ENCODE measurements at places on chromosomes 1 and 21. TPM values are rescaled to one million over a fixed set of nuclear protein-coding genes. Genes with fewer than 3 reads are reported as not detected.

- DNase-seq: no peak
- no peaks in the 10 kb centered on the region for H3K4me1 ChIP-seq
- no peak overlapping the region for H3K4me3 ChIP-seq
- H3K36me3 ChIP-seq: no peaks in the 10 kb centered on the region
- no peak overlapping the region for H3K27ac ChIP-seq
Observed at GRCh38 chr1:197284966-197285365, 16.9 kb downstream of the CRB1 start.

- H3K4me3 ChIP-seq: no peak overlapping the region
- H3K4me1 ChIP-seq: no peaks in the 10 kb centered on the region
- no peaks in the 10 kb centered on the region for H3K27me3 ChIP-seq
- DNase-seq: no peak
- H3K27ac ChIP-seq: no peak overlapping the region
Observed at GRCh38 chr1:100883963-100884362, 10.7 kb downstream of the EXTL2 start.

DNA sequence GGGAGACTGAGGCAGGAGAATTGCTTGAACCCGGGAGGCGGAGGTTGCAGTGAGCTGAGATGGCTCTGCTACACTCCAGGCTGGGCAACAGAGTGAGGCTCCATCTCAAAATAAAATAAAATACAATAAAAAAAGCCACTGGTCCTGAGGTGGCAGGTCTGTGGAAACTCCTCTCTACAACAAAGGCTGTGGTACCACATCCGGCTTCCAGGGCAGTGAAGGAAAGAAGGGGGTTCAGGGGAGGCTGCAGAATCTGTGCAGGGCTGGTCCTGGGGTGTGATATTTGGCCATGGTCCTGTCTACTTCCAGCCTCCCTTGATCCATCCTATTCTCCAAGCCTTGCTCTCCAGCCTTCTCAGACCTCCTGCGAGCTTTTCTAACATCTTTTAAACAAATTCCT, 731 bp upstream of the ZNF683 start:
- no peaks in the 10 kb centered on the region for H3K27me3 ChIP-seq
- H3K4me3 ChIP-seq: no peak overlapping the region
- H3K4me1 ChIP-seq: peaks cover 83% of the 10 kb centered on the region
- peak overlapping the region; percentile 76 for H3K27ac ChIP-seq
- DNase-seq: peak; percentile 44

DNA sequence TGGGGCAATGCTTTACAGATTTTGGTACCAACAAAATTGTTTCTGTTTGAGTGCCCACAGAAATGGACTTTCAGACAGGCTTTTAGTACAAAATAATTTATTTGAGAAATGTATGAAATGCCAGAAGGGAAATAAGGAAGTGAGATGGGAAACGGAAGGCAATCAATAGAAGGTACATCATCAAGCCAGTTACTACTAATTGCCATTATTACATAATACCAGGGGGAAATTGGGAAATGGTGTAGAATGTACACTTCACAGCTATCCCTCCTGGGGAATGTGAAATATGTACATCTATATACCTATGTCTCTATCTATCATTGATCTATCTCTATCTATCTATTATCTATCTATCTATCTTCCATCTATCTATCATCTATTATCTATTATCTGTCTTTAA, 264.6 kb upstream of the B3GALT2 start:
- H3K36me3 ChIP-seq: no peaks in the 10 kb centered on the region
- no peak overlapping the region for H3K27ac ChIP-seq
- no peak for DNase-seq
- no peak overlapping the region for H3K4me3 ChIP-seq
- H3K4me1 ChIP-seq: peaks cover 15% of the 10 kb centered on the region
- H3K27me3 ChIP-seq: no peaks in the 10 kb centered on the region

DNA sequence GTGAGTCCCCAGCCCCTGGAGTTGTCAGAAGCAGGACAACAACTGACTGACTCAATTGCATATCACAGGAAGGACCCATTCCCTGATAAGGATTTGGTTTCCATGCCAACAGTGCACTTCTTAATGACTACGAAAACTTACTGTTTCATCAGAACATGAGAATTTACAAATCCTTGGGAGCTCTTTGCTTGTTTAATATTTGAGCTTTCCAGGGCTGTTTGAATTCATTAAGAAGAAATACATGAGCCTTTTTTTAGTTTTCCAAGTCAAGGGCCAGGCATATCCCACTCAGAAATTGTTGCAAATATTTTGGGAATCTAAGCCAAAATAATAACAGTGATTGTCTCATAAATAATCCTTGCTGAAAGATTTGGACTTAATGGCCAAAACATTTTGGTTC, 27.2 kb upstream of the COL24A1 start:
- H3K36me3 ChIP-seq: no peaks in the 10 kb centered on the region
- H3K4me3 ChIP-seq: no peak overlapping the region
- H3K4me1 ChIP-seq: no peaks in the 10 kb centered on the region
- DNase-seq: no peak
- no peak overlapping the region for H3K27ac ChIP-seq

GRCh38 chr1:63713627-63714481, 60.0 kb upstream of the ROR1 start:
- H3K4me1 ChIP-seq: no peaks in the 10 kb centered on the region
- DNase-seq: no peak
- no peak overlapping the region for H3K27ac ChIP-seq

- peak; percentile 45 for DNase-seq
- no peak overlapping the region for H3K27ac ChIP-seq
- H3K27me3 ChIP-seq: no peaks in the 10 kb centered on the region
- peaks cover 9% of the 10 kb centered on the region for H3K4me1 ChIP-seq
- H3K4me3 ChIP-seq: no peak overlapping the region
Observed at GRCh38 chr1:211643324-211644212, 31.9 kb downstream of the NEK2 start.

GRCh38 chr21:34348890-34349519, 14.8 kb upstream of the KCNE2 start:
- H3K27me3 ChIP-seq: no peaks in the 10 kb centered on the region
- no peak for DNase-seq
- peaks cover 4% of the 10 kb centered on the region for H3K4me1 ChIP-seq
- no peak overlapping the region for H3K27ac ChIP-seq
- no peaks in the 10 kb centered on the region for H3K36me3 ChIP-seq

- H3K27me3 ChIP-seq: no peaks in the 10 kb centered on the region
- DNase-seq: no peak
- H3K4me1 ChIP-seq: peaks cover 4% of the 10 kb centered on the region
- H3K4me3 ChIP-seq: no peak overlapping the region
- H3K27ac ChIP-seq: no peak overlapping the region
Observed at GRCh38 chr1:183711741-183712361, 58.7 kb upstream of the APOBEC4 start.

DNA sequence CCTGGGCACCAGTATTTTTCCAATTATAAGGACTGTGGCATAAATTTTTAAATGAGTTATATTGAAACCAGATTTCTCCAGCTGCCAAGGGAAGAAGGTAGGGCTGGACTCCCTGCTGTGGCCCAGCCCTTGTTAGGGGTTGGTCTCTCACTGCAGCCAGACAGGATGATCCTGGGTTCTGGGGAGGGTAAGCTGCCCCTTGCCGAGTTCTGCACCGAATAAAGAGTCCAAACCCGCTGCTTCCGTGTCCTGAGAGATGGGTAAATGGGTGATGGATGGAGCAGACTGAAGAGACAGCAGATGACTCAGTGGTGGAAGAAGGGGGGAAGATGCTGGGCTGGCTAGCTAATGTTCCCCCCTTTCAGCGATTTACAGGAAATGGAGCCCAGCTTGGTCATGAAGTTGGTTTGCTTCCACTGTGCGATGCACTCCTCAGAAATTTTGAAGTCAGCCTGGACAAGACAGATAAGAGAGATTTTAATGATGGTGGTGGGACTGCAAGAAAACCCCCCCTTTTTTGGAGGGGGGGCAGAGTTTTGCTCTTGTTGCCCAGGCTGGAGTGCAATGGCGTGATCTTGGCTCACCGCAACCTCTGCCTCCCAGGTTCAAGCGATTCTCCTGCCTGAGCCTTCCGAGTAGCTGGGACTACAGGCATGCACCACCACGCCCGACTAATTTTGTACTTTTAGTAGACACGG, 41.4 kb downstream of the YARS1 start:
- H3K4me1 ChIP-seq: peaks cover 16% of the 10 kb centered on the region
- peak overlapping the region; percentile 18 for H3K27ac ChIP-seq
- no peak overlapping the region for H3K4me3 ChIP-seq
- H3K36me3 ChIP-seq: peaks cover 46% of the 10 kb centered on the region
- no peak for DNase-seq

DNA sequence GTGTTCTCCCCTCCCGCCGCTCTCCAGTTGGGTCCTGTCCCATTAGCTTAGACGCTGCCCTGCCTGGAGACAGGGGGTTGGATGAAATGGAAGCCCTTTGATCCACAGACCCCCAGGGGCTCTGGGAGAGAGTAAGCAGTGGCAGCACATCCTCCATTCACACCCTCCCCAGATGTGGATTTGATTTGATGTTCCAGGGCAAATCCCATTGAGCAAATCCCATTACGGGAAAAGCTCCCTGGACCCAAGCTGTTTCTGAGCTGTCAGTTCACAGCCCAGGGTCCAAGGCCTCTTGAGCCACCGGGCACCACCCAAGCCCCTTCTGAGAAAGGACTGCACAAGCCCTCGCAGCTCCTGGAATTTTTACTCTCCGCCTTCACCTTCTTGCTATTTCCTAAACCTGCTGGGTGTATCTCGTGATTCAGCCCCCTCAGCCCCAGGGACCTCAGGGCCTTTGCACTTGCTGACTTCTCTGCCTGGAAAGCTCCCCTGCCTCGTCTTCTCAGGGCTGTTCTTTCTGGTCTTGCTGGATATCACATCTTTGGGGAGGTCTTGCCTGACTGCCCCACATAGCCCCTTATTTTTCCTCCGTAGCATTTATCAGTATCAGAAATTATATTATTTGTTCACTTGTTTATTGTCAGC, 101.1 kb downstream of the PAX7 start:
- H3K36me3 ChIP-seq: no peaks in the 10 kb centered on the region
- no peak overlapping the region for H3K27ac ChIP-seq
- H3K4me3 ChIP-seq: no peak overlapping the region
- H3K4me1 ChIP-seq: no peaks in the 10 kb centered on the region

GRCh38 chr1:16385659-16386453, 18.8 kb downstream of the SZRD1 start:
- no peak overlapping the region for H3K4me3 ChIP-seq
- H3K27me3 ChIP-seq: no peaks in the 10 kb centered on the region
- H3K36me3 ChIP-seq: peaks cover 13% of the 10 kb centered on the region
- H3K4me1 ChIP-seq: peaks cover 62% of the 10 kb centered on the region

DNA sequence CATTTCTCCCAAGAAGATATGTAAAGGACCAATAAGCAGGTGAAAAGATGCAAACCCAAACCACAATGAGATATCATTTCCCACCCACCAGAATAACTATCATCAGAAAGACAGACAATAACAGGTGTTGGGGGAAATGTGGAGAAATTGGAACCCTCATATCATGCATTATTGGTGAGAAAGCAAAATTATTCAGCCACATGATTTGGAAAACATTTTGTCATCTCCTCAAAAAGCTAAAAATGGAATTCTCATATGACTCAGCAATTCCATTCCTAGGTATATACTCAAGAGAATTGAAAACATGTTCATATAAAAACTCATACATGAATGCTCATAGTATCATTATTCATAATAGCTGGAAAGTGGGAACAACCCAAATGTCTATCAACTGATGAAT, 25.1 kb upstream of the RNF186 start:
- H3K4me3 ChIP-seq: no peak overlapping the region
- peaks cover 18% of the 10 kb centered on the region for H3K4me1 ChIP-seq
- no peaks in the 10 kb centered on the region for H3K36me3 ChIP-seq
- no peak for DNase-seq
- H3K27me3 ChIP-seq: peaks cover 35% of the 10 kb centered on the region

DNA sequence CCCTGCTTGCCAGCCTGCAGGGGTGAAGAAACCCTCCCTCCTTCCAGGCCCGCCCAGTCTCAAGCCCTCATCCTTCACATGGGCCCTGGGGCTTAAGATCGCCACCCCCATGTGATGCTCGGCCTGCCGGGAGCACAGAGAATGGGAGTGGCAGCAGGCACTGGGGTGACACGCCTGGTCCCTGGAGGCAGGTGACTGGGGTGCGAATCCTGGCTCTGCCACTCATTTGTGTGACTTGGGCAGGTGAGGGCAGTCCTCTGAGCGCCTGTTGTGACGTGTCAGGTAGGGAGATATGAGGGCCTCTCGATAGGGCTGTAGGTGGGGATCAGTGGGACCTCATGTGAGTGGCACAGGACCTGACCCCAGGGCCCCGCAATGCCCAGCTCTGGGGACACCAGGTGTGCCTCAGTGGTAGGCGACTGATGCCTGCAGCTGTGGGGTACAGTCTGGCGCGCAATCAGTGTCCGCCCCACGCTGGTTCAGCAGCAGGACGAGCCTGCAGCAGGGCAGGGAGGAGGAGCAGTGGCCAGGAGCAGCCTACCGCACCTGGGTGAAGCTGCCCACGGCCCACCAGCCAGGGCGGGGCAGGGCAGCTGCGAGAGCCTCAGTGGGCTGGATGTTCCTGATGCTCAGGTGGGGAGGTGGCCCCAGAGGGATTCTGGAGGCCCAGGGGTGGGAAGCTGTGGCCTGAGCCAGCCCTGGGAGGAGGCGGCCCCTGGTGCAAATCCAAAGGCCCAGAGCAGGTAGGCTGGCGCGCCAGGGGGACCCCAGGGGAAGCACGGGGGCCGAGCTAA, 6.2 kb downstream of the SH2D5 start:
- H3K4me1 ChIP-seq: peaks cover under 1% of the 10 kb centered on the region
- no peak for DNase-seq
- no peak overlapping the region for H3K4me3 ChIP-seq
- H3K36me3 ChIP-seq: no peaks in the 10 kb centered on the region

- no peaks in the 10 kb centered on the region for H3K27me3 ChIP-seq
- no peak overlapping the region for H3K4me3 ChIP-seq
- H3K27ac ChIP-seq: no peak overlapping the region
- DNase-seq: no peak
- peaks cover 4% of the 10 kb centered on the region for H3K36me3 ChIP-seq
Observed at GRCh38 chr1:151108331-151108730, 37.8 kb downstream of the GABPB2 start.

DNA sequence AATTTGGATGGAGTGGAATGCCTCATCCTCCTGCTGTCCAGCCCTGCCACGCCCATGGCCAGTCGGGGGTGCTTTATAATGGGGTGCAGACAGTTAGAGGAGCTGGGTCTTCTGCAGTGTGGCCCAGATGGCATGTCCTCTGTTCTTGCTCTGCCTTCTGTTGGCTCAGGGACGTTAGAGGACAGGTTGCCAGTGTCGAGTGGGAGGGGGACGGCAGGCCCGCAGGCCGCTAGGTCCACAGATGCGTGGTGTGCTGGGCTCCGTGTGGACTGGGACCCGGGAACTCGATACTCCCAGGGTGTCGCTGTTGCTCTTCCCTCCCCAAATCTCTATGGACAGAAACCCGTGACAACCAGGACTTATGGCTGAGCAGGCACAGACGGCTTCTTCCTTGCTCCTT, 33.3 kb downstream of the SIM2 start:
- H3K36me3 ChIP-seq: no peaks in the 10 kb centered on the region
- no peak for DNase-seq
- no peaks in the 10 kb centered on the region for H3K4me1 ChIP-seq
- H3K27me3 ChIP-seq: peaks cover 10% of the 10 kb centered on the region
- no peak overlapping the region for H3K4me3 ChIP-seq

The OPTC gene
- not detected for total RNA-seq

The HSPA6 gene
- total RNA-seq: 0.11 TPM

The RAB3B gene
- total RNA-seq: 0.07 TPM

The LCE2C gene
- not detected for total RNA-seq

The AADACL3 gene
- total RNA-seq: not detected

The PCSK9 gene
- not detected for total RNA-seq

The LRRC53 gene
- not detected for total RNA-seq

Measured in activated CD4-positive, alpha-beta T cell treated with anti-CD3 and anti-CD28 coated beads for 36 hours (primary cell).